Esophagus squamous epithelium (tissue), 5 donors: ENCODE measurements at places on chromosomes 6 and 20.

DNA sequence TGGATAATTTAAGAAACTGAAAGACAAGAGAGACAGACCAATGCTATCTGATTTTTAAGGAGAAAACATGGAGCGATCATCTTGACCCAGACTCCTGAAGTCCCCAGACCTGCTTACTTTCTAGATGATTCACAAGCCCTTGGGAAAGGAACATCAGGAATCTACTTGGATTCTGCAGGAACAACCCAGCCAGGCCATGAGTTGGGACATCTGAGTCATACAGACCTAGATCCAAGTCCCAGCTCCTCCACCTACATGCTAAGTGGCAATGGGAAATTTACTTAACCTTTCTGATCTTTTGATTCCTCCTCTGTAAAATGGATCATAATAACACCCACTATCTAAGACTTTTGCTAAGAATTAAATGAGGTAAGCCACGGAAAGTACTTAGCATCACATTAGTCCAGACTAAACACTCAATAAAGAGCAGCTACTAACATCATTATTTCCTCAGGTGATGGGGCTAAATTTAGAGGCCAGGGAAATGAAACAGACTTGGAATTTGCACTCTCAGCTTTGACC lies 61.0 kb upstream of the MAFB start:
- no peak for DNase-seq

- DNase-seq, result no peak
Observed at GRCh38 chr20:34983089-34983820, 27.6 kb downstream of the MYH7B start.

GRCh38 chr6:27096834-27097511 lies 150.5 kb upstream of the PRSS16 start:
- DNase-seq, result no peak

GRCh38 chr6:101125380-101125971 lies 244.3 kb upstream of the ASCC3 start:
- no peak for DNase-seq

DNA sequence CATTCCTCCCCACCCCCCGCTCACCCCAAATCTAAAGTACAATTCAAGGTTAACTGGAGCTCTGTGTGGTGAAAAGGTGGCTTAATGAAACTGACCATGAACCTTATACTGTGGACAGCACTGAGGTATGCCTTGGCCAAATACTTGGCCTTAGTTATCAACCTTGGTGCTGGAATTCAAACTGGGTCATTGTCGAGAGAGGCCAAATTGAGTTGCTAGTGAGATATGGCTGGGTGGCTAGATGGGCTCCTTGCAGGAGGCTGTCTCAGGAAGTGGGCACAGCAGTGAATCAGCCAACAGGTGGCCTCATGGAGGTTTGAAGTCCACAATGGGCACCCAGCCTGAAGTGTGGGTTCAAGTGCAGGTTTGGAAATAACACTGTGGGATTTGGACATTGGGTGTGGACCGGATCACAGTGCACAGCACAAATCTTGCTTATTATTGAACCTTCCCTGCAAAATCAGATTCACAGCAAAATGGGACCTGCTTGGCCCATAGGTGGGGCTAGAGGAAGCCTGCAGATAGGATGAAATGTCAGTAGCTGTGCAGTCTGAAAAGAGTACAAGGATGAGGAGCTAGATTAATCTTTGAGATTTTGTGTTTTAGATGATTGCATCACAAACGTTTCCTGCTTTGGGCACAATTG lies 5.6 kb upstream of the BTBD3 start:
- DNase-seq, result no peak

GRCh38 chr20:64103871-64104666 lies 3.3 kb downstream of the NPBWR2 start:
- no peak for DNase-seq

- no peak for DNase-seq
Observed at GRCh38 chr6:103183831-103184411, 1675.8 kb downstream of the HACE1 start.

- no peak for DNase-seq
Observed at GRCh38 chr6:28802417-28803336, 121.1 kb downstream of the TRIM27 start.

DNA sequence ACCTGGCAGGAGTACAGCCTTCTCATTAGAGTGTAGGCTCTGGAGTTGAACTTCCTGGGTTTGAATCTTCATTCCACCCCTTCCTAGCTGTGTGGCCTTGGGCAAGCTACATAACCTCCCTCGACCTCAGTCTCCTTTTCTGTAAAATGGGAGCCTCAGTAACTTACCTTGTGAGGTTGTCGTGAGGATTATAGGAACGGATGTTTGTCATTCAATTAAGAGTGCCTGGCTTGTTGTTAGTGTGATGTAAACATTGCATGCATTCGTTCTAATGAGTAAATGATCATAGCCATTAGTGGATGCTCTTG lies 45.2 kb downstream of the TOX2 start:
- DNase-seq, result no peak

DNA sequence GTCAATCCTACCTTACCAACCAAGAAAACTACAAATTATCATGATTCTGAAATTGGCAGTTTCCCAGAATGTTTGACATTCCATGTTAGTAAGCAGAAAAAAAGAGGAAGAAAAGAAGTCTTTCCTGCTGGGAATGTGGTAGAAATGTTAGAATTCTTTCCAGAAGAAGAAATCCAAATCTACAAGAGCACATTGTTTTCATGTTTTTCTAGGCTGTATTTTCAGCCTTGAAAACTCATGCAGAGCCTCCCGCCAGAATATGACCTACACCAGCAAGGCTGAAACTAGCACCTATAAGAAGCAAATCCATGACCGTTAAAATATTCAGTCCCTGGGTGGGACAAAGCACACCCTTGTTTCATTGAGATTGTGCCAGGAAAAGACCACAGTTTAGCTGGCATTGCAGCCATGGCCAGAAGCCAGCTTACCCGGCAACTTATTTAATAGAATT lies 259.4 kb downstream of the GJA1 start:
- no peak for DNase-seq

- DNase-seq, result no peak
Observed at GRCh38 chr6:17601386-17601703, 1.2 kb downstream of the FAM8A1 start.

GRCh38 chr20:49768204-49769047 lies 44.2 kb upstream of the SLC9A8 start:
- no peak for DNase-seq

DNA sequence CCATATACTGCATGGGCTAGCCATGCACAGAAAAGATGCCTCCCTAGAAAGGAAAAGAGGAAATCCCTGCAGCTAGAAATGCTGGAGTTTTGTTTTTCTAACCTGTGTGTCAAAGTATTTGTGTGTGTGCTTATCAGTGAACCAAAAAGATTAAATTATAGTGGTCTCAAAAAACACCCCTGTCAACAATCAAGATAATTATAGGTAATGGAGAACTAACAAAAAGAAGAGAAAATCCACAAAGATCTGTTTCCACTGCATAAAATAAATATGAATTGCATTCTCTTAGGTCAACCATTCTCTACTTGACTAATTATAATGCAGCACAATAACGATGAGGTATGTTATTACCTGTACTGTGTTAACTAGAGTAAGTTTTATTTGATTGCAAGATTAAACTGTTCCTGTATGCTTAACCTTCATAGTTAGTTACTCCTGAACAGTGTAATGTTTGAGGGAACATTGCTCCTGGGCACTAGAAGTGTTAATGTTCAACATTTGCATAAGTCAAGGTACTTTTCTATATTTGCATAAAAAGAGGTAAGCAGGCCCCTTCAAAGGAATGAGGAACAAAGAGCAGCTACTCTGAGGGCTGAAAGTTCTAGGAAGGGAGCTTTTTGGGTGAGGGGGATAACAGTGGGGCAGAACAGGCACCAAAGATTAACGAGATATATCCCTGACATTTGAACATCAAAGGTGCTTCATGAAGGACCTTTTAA lies 212.1 kb downstream of the BTBD9 start:
- DNase-seq, result no peak

- DNase-seq, result no peak
Observed at GRCh38 chr6:164211254-164211653, 796.7 kb downstream of the QKI start.

- DNase-seq, result no peak
Observed at GRCh38 chr6:113998811-113999210, 27.9 kb upstream of the HDAC2 start.
